ENCODE measurements at places on chromosomes 7 and 10.
A peak's percentile ranks its signal among the peaks of the same experiment; 100 is the strongest.

- H3K4me3 ChIP-seq = no peak overlapping the region
- H3K27ac ChIP-seq = no peak overlapping the region
- no peaks in the 10 kb centered on the region for H3K4me1 ChIP-seq
- DNase-seq = no peak
Observed at GRCh38 chr7:108314551-108314950, 141.7 kb downstream of the NRCAM start.

DNA sequence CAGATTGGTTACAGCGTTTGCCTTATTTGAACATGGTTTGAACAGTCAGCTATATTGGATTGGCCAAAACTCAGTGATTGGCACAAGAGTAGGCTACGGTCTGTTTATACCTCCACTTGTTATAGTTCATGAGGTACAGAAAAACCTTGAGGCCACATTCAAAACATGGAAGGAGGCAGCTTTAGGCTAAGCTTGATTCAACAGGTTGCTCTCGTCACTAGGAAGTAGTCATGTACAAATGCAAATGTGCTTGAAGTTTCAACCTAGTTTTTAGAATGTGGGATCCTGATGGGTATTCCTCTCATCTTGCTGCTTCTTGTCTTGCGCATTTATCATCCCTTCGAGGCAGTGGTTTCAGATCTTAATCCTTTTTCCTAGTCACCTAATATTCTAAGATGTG, 132.1 kb downstream of the MGMT start:
- no peak for DNase-seq
- no peak overlapping the region for H3K27ac ChIP-seq
- no peaks in the 10 kb centered on the region for H3K4me1 ChIP-seq
- no peak overlapping the region for H3K4me3 ChIP-seq

DNA sequence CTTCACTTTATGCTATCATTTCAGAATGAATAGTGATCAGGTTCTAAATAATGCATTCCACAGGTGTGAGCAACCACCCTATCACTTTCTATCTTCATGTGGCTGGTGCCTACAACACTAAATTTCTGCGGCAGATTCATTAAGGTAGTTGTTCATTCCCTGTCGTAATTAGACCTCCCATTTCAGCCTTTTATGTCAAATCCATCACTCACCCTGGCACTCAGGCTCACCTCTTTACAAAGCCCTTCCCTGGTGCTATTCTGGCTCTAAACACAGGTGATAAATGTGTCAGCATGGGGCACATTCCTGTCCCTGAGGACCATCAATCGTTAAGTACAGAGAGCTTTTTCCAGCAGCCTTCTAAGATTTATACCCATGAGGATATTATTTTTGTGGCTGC, 300.0 kb upstream of the C7orf33 start:
- H3K27me3 ChIP-seq = no peaks in the 10 kb centered on the region
- H3K4me1 ChIP-seq = no peaks in the 10 kb centered on the region
- peak; percentile 22 for DNase-seq
- H3K27ac ChIP-seq = no peak overlapping the region

- H3K27ac ChIP-seq = no peak overlapping the region
- no peak overlapping the region for H3K4me3 ChIP-seq
- peaks cover 8% of the 10 kb centered on the region for H3K4me1 ChIP-seq
- no peaks in the 10 kb centered on the region for H3K36me3 ChIP-seq
- H3K27me3 ChIP-seq = no peaks in the 10 kb centered on the region
Observed at GRCh38 chr10:11225935-11226334, 208.3 kb downstream of the CELF2 start.

DNA sequence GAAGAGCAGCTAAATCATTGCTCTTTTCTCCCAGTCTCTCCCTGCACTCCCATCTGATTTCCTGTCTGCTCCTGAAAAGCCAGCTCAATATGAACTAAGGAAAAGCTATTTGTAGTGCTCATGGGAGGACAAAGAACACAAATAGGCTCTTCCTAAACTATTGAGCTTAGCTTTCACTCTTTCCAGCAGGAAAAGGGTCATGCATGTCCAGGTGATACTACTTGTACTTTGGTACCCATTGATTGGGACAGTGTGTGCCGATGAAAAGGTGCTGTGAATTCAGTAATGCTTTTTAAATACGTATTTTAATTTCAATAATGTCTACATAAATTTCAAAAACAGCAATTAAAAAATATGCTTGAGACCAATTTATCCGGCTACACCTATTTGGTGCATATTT, 37.5 kb upstream of the ATXN7L1 start:
- no peaks in the 10 kb centered on the region for H3K36me3 ChIP-seq
- no peaks in the 10 kb centered on the region for H3K27me3 ChIP-seq
- H3K27ac ChIP-seq = no peak overlapping the region
- DNase-seq = no peak
- H3K4me1 ChIP-seq = no peaks in the 10 kb centered on the region

- no peak for DNase-seq
- no peaks in the 10 kb centered on the region for H3K27me3 ChIP-seq
- H3K27ac ChIP-seq = no peak overlapping the region
- H3K36me3 ChIP-seq = no peaks in the 10 kb centered on the region
- H3K4me3 ChIP-seq = no peak overlapping the region
- no peaks in the 10 kb centered on the region for H3K4me1 ChIP-seq
Observed at GRCh38 chr10:120336911-120337540, 120.0 kb upstream of the PLPP4 start.

- H3K4me3 ChIP-seq = no peak overlapping the region
- H3K27me3 ChIP-seq = no peaks in the 10 kb centered on the region
- H3K4me1 ChIP-seq = no peaks in the 10 kb centered on the region
- no peak overlapping the region for H3K27ac ChIP-seq
- DNase-seq = no peak
Observed at GRCh38 chr7:3844540-3845151, 543.6 kb downstream of the SDK1 start.

GRCh38 chr7:95335093-95335492, 10.8 kb upstream of the PON1 start:
- DNase-seq = no peak
- H3K36me3 ChIP-seq = no peaks in the 10 kb centered on the region
- H3K27me3 ChIP-seq = no peaks in the 10 kb centered on the region
- no peak overlapping the region for H3K27ac ChIP-seq
- no peak overlapping the region for H3K4me3 ChIP-seq

DNA sequence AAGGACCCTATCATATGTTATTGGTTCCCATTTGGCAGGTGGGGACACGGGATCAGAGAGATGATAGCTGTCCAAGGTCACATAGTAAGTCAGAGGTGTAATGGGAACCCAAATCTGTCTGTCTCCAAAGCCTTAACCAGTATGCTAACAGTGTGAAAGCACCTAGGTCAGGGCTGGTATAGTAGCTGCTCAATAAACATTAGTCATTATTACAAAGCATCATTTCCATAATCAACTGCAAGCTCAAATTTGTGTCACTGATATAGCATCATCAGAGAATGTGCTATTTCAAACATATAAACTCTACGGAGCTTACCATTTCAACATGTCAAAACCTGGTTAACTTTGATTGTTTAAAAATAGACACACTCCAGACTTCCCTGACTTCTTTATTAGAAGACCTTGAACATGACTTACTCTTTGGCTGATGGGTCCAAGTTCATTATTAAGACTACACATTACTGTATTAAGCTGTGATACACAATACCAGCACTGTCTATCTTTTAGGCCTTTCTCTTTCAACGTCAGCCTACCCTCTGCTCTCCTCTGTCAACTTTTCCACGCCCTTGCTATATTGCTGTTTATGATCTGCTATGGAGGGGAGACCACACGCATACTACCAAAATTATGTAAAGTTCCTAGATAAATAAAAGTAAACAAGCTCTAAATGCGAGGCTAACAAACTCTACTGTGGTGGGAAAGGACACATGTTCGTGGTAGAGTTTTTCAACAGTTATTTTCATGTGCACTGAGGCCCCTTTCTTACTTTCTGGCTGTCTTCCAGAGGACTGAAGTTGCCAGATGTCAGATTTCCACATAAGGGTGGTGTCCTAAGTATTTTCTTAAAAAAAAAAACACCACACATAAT, 33.6 kb downstream of the DNMBP start:
- peaks cover 74% of the 10 kb centered on the region for H3K4me1 ChIP-seq
- peak overlapping the region; percentile 86 for H3K27ac ChIP-seq
- H3K36me3 ChIP-seq = no peaks in the 10 kb centered on the region
- H3K27me3 ChIP-seq = no peaks in the 10 kb centered on the region
- DNase-seq = no peak
- no peak overlapping the region for H3K4me3 ChIP-seq

DNA sequence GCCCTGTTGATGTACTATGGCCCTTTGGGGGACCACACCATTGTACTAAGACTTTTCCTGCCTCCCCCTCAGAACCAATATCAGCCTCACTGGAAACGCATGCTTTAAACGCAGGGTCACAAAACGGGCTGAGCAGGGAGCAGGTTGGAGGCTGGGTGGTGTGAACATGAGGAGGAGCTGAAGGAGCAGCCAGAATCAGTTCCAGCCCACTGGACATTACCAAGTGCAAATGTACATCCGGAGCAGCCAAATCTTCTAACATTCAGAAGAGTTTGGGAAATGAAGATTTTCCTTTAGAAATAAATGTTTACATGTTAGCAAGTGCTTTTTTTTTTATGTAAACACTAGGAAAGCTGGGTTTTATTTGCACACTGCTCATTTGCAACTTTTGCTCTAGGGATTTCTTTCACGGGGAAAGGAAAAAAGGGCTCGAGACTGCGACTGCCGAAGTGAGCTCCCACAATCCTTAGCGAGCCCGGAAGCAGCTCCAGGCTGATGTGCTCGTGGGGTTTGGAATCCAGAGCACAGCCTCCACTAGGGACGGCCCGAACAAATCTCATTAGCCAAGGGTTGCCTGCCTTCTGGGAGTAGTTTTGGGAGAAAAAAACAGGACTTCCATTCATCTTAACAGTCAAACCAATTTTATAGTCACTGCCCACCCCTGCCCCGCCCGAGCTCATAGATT, 108.0 kb upstream of the YAE1 start:
- DNase-seq = no peak
- no peak overlapping the region for H3K27ac ChIP-seq
- H3K27me3 ChIP-seq = no peaks in the 10 kb centered on the region
- H3K4me1 ChIP-seq = no peaks in the 10 kb centered on the region

DNA sequence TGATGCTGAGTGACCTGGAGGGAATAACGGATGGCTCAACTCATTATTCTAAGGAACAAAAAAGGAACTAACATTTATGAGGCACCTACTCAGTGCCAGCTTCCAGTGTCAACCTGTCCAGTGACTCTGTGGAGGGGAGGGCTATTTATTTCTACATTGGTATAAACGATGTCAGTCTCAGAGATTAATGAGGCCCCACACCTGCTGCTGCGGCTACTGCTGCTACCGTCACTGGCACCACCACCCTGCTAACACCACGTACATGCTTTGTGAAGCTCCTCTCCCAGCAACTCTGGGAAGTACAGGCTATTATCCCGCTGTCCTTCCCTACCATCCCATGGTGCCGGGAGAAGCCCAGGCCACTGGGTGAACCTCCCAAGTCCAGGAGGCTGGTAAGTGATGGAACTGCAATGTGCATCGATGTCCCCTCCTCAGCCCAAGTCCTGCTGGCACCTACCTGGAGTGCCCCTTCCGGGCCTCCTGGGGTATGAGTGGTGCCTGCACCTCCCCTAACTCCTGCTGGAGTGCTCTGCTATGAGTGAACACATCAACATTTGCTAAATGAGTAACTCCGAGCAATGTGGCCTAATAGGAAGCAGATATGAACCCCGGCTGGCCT, 101.5 kb downstream of the ARHGAP22 start:
- H3K4me1 ChIP-seq = no peaks in the 10 kb centered on the region
- no peak overlapping the region for H3K4me3 ChIP-seq
- DNase-seq = no peak

DNA sequence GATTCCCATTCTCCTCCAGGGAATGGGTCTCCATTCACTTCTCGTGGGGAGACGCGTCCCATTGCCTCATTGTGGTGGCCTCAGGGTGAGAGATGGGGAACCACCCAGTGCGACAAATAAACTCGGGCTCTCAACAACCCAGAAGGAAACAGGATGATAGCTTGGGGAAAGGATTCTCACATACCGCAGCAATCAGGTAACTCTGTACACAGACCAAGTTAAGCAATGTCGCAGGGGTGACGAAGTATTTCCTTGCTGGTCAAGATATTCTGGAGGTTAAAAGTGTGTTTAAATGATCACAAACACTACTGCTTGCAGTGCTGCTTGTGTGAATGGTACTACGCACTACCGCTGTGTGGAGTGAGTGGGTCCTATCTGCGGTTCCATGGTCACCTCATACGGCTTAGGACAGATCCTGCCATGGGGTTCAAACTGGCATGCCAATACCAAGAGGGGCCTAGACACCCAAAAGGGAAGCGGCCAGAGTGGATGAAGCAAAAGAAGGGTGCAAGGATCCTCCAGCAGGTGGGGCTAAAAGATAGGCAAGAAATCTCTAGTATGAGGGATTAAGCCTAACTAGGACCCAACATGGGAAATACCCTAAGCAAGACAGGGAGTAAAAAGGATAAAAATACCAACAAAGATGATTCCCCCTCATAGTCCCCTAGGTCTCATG, 143.8 kb upstream of the TMEM106B start:
- H3K27me3 ChIP-seq = no peaks in the 10 kb centered on the region
- no peak overlapping the region for H3K4me3 ChIP-seq
- DNase-seq = no peak
- no peak overlapping the region for H3K27ac ChIP-seq
- H3K4me1 ChIP-seq = no peaks in the 10 kb centered on the region

DNA sequence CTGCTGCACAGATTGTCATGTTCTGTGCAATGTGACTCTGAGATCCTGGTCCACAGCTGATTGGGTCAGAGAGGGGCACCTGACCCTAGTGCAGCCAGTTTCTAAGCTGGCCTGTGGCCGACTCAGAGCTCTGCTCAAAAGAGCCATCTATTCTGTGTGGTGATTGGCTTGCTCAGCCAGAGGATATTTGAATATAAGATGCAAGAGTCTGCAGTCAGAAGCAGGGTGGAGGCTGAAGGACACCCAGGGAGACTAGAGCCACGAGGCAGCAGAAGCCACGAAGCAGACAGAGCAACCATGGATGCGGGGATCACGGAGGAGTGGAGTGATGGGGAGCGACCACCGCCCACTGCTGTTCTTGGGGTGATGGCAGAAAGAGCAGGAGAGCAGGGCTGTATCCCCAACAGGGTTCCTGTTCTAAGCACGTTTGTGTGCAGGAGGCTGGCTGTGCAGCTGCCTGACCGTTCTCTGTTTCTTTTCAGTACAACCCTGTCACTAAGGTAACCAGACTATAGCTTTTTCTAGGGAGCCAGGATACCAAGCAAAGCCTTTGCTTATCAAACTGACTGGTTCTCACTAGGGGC, 19.5 kb upstream of the RHEB start:
- H3K4me3 ChIP-seq = no peak overlapping the region
- no peak for DNase-seq
- H3K4me1 ChIP-seq = peaks cover 13% of the 10 kb centered on the region
- H3K36me3 ChIP-seq = no peaks in the 10 kb centered on the region
- peak overlapping the region; percentile 9 for H3K27ac ChIP-seq
- H3K27me3 ChIP-seq = no peaks in the 10 kb centered on the region
